NCI-H2107 (cell line): ENCODE measurements at places on chromosomes 3 and 15.

- DNase-seq = no peak
These were observed 610 bp downstream of the ARID3B start for GRCh38 chr15:74541494-74542165.

GRCh38 chr3:108966773-108967172, 13.1 kb upstream of the GUCA1C start:
- DNase-seq = no peak

GRCh38 chr3:116445311-116445841, at the start of gene LSAMP:
LSAMP (minus strand) TSS chr3:116445487.
- DNase-seq = no peak

GRCh38 chr15:88284318-88284998, 27.9 kb upstream of the NTRK3 start:
- no peak for DNase-seq

DNA sequence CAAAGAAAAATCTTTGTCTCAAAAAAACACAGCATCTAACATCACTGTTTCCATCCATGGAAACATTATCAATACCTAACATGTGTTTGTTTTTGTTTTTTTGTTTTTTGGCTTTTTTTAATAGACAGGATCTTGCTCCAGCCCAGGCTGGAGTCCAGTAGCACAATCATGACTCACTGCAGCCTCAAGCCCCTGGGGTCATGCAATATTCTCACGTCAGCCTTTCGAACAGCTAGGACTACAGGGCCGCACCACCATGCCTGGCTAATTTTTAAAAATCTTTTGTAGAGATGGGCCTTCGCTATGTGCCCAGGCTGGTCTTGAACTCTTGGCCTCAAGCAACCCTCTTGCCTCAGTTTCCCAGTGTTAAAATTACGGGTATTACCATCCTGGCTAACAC, 52.8 kb downstream of the RAF1 start:
- DNase-seq = no peak

- DNase-seq = no peak
These were observed 15.6 kb downstream of the CLDN1 start for GRCh38 chr3:190306513-190307163.

DNA sequence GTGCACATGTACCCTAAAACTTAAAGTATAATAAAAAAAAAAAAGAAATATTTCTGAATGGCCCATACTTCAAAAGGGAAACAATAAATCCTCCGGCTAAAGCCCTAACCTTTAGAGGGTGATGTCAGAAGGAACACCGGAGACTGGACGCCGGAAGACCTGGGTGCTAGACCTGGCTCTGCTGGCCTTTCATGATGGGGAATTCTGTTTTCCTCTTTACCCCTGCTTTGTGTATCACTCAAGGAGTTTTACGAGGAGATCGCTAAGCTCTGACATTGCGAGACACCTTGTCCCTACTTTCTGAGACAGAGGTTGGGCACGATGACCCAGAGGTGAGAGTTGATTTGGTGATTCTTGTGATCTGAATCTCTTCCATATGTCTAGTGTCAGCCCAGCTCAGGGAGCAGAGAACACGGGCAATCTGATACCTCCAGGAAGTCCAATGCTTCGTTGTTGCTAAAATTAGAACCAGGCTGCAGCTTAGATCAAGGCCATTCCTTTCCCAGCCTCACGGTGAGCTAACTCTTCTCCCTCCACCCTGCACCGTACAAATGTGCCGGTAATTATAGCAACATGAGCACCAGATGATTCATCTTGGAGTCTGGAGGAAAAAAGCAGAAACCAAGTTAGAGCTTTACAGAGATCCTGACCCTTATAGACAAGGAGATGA, 42.0 kb upstream of the CFAP161 start:
- peak; percentile 14 for DNase-seq

GRCh38 chr15:34927726-34928125, 41.8 kb downstream of the AQR start:
- DNase-seq = no peak

DNA sequence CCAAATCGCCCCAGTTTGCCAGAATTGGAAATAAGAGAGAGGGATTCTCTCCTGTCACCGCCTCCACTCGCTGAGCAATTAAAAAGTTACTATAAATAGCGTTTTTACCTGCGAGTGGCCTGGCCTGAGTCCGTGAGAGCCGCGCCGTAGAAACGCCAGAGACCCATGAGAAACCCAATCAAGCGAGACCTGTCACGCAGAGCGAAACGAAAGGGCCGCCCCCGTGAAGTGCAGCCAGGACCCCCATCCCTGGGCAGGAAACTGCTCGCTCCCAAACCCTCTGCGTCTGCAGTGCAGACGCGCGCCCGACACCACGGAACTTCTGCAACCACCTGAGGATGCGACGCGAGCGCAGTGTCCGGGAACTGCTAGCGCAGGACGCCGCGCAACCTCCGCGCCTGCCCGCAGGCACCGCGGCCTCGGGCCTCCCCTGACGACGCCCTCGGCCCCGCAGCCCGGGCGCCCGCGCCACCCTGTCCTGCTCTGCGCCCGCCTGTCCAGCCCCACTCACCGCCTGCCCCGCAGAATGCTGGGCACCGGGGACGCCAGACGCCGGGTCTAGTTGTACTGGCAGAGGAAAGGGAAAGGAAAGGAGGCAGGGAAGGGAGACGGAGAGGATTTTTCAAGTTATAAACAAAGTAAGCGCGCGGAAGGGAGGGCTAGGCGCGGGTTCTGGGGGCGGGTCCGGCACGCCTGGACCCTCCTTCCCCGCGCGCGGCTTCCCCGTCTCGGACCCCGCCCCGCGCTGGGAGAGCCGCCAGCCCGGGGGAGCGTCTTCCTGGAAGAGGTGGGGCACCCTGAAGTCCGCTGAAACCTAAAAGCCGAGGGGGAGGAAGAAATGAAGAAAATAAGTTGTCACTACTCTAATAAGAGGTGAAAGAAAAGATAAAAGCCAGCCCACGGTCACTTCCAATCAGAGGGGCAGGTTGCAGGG, at the start of gene PLSCR4:
PLSCR4 (minus strand) TSS at position 657 of the 934 bp plus-strand sequence. CDS start 29,034 bp downstream, outside the sequence.
- no peak for DNase-seq

DNA sequence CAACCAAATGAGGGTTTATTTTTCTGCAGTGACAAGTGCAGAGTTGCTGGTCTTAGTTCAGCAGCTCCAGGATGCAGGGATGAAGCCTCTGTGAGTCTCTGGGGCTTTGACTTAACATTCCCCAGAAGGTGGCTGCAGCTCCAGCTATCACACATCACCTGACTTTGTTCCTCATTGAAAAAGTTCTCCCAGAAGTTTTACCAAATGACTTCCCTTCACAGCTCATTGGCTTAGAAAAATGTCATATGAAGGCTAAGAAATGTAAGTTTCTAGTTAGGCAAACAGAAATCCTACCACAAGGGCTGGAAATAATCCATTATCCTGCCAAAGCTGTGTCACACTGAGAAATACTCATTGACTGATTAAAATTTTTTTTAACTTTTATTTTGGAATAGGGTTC, 184.9 kb downstream of the MINAR1 start:
- DNase-seq = no peak
